Left cardiac atrium (tissue), 4 donors: ENCODE measurements at places on chromosomes 13 and 19. TPM values are rescaled to one million over a fixed set of nuclear protein-coding genes. Genes with fewer than 3 reads are reported as not detected.

- no peak for DNase-seq
These were observed 30.1 kb downstream of the CCDC8 start for GRCh38 chr19:46383171-46383815.

GRCh38 chr19:38684862-38685665, 37.6 kb downstream of the ACTN4 start:
- no peak for DNase-seq

The HNRNPM gene
- total RNA-seq: 126 TPM

- DNase-seq: no peak
These were observed 15.8 kb downstream of the DEDD2 start for GRCh38 chr19:42201489-42202289.

GRCh38 chr13:100392709-100393630, 195.6 kb downstream of the GGACT start:
- peak; percentile 83 for DNase-seq

DNA sequence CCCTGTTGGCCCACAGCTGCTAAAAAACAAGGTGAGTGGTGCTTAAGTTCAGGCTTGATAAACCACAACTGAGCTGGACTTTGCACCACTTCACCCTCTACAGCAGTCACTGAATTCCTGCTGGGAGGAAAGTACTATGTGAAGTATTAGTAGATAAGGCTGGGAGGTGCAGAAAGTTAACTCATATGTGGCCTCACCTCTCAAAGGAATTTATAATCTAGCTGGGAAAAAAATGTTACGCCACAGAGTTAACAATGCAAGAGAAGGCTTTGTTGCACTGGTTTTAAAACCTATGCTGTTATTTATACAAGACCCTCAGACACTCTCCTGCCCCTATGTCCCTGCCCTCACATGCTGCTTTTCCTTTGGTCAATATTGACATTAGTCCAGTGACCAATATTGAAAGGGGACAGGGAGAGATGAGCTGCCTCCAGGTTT, 60.9 kb downstream of the LIG4 start:
- no peak for DNase-seq

GRCh38 chr19:38081547-38082255, 142.3 kb downstream of the DPF1 start:
- no peak for DNase-seq
